ENCODE measurements at places on chromosomes 13 and 19.

- DNase-seq: peak; percentile 97
Measured at GRCh38 chr19:14117668-14118164, at the start of gene PRKACA. TSS of gene PRKACA (minus strand) at chr19:14117762. CDS start at chr19:14117547, 215 bp downstream.

GRCh38 chr13:100273138-100273537, 184.2 kb downstream of the PCCA start:
- DNase-seq: no peak

- no peak for DNase-seq
Measured at GRCh38 chr19:44539236-44539826, 9.9 kb upstream of the CEACAM20 start.

DNA sequence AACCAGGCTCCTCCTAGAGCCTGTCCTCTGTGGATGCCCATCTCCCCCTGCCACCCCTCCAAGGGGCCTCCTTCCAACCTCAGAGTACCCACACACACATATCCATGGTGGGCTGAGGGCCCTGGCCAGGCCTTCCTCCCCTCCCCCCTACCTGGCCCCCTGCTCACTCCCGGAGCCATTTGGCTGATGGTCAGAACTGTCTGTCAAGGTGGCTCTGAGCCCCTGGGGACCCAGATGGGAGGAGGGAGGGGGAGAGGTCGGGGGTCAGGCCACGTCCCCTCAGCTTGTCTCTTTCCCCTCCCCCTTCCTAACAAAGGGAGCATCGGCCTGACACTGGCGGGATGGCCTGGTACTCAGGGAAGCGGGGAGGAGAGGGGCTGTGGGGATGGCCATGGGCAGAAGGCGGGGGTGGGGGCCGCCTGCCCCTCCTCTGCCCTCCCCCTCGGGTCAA, 18.7 kb upstream of the POU2F2 start:
- DNase-seq: no peak

GRCh38 chr13:101292711-101293110, 123.6 kb downstream of the NALCN start:
- no peak for DNase-seq

- no peak for DNase-seq
Measured at GRCh38 chr19:14474827-14475226, 327 bp downstream of the PTGER1 start.

DNA sequence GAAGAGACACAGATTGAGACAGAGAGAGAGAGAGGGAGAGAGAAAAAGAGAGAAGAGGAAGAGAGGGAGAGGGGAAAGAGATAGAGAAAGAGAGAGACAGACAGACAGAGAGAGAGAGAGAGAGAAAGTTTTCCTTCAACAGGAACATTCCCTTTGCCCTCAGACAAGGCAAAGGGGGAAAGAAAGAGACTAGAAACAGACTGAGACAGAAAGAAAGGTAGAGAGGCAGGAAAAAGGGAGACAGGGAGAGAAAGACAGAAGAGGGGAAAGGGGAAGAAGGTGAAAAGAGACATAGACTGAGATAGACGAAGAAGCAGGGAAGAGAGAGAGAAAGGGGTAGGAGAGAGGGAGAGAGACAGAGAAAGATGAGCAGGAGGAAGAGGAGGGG, 18.5 kb upstream of the ZNF175 start:
- no peak for DNase-seq
